ENCODE measurements at places on chromosomes 6 and 20.

DNA sequence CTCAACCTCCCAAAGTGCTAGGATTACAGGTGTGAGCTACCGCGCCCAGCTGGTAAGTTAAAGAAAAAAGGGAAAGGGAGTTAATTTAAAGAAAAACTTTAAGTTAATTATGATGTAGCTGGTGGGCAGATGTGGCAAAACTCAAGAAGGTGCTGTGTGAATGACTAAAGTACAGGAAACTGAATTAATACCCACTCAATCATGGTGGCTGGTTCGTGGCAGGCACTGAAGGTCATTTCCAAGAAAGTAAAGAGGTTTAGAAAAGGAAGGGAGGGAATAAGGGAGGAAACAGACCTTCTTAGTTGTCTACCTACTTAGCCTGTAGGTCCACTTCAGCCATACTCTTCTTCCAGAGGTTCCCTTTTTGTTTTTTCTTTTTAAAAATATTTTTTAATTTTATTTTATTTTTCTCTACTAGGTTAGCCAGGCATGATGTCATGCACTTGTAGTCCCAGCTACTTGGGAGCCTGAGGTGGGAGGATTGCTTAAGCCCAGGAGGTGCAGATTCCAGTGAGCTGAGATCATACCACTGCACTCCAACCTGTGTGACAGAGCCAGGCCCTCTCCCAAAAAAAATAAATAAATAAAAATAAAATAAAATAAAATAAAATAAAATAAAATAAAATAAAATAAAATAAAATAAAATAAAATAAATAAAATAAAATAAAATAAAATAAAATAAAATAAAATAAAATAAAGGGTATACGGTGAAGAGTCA is 11.9 kb upstream of the TGM3 start:
- DNase-seq: no peak

DNA sequence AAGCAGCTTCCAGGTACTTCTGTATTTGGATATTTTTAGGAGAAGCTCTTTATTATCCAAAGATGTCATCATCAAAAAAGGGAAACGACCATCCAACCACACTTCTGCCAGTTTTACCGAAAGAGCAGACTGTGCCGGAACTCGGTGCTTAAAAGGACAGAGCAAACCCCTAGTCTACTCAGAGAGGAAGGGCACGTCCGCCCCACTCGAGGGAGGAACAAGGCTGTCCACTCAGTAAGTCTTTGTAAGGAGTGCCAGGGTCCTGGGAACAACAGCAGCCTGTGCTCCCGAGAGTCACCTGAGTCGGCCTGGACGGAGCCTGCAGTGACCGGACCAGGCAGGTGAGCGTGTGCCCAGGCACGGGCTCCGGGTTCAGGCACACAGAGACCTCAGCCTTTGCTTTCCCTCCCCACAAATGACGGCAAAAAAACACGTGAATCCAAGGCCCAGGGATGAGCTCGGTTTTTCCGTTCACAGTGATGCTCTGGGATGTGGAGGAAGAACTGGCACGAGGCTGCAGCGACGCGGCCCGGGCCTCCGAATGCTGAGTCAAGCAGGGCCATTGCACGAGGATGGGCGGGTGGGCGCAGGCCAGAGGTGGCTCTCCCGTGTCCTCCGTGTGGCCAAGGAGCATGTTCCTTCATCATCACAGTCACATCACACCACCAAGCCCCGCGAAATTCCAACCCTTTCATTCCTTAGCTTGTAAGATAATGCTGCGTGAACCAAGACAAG is 17.4 kb upstream of the SLCO4A1 start:
- no peak for DNase-seq

DNA sequence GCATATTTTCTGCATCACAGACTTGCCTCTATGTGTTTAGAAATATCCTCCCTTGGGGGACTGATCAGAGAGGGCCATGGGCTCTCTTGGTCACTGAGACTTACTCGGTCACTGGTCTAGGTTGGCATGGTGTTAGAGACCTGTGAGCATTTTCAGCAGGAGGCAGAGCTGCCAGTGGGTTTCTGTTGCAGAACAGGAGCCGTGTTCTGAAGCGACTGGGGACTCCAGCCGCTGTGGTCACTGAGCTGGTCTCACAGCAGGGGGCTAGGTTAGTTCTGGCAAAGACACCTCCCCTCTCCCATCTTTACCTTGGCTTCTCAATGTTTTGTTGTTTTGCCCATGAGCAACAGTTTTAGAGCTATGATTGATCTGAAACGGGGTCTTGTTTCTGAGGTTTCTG is 8.7 kb downstream of the TMEM181 start:
- DNase-seq: no peak

DNA sequence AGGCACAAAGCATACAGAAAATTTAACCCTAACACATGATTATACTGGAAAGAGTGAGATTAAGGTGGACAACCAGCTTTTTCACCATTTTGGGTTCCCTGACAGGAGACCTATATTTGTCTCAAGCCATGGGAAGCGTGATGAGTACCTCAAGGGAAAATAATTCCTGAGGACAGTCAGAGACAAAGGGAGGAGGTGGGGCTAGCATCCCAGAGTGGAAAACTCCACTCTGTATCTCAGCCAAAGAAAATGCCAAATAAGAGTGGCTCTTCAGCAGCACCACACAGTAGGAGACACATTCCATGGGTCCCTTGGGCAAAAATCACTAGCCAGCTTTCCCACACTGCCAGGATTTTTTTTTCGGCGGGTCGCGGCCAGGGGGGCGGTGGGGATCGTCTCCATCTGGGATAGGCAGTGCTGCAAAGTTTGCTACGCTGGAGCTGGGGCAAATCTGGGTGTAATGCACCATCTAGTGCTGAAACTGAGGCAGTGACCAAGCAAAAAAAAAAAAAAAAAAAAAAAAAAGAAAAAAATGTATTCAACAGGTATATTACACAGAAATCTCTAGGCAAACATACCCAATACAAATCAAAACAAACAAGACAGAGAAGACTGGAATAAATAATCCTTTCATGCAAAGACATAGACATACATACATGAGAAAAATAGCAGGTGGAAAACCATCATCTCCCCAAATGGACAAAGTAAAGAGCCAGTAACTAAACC is 77.3 kb upstream of the SLC35F1 start:
- no peak for DNase-seq

- no peak for DNase-seq
Observed at GRCh38 chr20:3871550-3872265, 17.5 kb upstream of the PANK2 start.

DNA sequence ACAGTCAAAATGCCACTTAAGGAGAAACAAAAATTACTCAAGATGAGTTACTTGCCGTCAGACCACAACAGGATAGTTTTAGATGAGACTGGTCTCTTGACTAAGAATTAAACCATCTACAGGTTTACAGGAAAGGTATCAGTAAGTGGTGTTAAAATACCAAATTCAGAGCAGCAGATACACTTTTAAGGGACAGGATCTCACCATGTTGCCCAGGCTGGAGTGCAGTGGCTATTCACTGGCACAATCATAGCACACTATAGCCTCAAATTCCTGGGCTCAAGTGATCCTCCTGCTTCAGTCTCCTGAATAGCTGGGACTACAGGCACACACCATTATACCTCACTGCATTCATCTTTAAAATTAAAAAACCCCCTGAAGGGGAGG is 4.7 kb downstream of the MCCD1 start:
- no peak for DNase-seq

- no peak for DNase-seq
Observed at GRCh38 chr6:168052291-168052891, 26.6 kb downstream of the FRMD1 start.

DNA sequence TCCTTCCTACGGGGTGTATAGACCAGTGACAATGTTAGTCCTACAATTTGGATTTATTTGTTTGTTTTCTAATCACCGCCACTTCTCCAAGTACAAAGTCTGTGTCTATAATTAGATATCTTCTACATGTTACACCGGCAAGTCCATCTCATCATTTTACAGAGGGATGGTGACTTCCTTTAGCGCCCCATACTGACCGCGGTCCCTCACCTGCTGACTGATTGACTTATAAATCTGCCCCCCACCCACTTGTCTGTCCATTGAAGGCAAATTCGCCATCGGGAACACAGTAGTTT is 8.9 kb upstream of the NR2E1 start:
- no peak for DNase-seq

DNA sequence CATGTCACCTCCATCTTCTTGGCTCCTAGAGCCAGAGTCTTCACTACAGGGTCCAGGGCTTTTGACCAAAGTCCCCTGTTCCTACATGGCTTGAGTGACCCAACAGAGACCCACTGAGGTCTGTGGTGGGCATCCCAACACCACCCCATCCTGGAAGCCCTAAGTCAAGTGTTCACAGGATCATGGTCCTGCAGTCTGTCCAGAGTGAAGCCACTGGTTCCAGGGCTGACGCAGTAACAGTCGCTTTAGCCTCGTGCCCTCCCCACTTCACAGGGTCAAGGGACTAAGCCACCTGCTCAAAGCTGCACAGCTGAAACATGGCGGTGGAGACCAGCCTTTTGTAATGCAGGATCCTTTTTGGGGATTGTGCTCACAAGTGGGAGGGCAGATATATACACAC is 133.9 kb downstream of the JPH2 start:
- no peak for DNase-seq

GRCh38 chr6:61755739-61756138 is 530.3 kb downstream of the KHDRBS2 start:
- DNase-seq: no peak

- no peak for DNase-seq
Observed at GRCh38 chr20:1108437-1108920, 9.9 kb upstream of the PSMF1 start.

DNA sequence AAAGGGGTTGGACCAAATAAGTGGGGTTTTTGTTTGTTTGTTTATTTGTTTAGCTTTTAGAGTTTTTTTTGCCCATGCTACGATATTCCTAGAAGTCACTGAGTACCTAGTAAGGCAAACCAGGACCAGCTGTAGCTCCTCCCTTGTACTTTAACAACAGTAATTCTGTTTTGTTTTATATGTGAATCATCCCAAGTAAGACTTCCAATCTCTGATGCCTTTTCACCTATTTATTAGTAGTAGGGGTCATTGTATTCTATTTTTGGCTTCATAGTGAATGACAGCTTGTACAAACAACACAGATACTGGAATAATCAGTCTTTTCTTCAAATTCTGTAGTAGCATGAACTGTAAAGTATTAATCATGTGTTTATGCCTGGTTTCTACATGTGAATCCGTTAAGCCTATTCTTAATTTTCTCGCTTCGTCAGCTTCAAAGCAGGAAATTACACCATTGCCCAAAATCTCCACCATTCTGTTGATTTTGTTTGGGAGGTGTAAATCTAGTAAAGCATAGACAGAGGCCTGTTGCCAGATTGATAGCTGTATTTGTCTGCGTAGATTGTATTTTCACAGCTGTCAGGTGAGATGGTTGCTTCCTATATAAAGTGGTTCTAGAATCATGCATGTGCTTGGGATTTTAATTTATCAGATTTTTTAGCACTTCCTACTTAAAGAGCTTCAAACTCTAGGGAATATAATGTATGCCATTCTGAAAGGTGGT is 151.5 kb upstream of the FLRT3 start:
- no peak for DNase-seq

- DNase-seq: no peak
Observed at GRCh38 chr20:58481481-58482021, 33.6 kb downstream of the APCDD1L start.

DNA sequence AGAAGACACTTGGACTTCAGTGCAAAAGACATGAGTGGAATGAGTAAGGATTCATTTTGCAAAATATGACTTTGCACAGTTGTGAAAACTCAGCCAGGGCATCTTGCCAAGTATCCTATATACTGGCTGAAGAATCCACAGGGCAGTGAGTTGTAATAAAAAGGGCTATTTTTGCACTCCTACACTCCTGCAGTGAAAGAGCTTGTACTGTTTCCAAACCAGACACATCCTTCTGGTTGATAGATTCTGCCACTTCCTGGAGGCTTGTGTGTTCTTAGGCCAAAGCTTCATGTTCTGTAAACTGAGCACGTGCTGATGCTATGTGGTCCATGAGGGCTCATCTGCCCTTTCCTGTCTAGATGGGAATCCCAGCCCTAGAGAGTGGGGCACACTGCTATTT is 34.9 kb downstream of the GMPR start:
- no peak for DNase-seq

GRCh38 chr6:43311666-43312065 is 3.0 kb upstream of the CRIP3 start:
- DNase-seq: no peak

- DNase-seq: no peak
Observed at GRCh38 chr6:119880840-119881239, 531.3 kb upstream of the MAN1A1 start.

- no peak for DNase-seq
Observed at GRCh38 chr6:21271428-21272155, 322.0 kb upstream of the SOX4 start.
